ENCODE measurements at places on chromosomes 7 and 10. TPM values are rescaled to one million over a fixed set of nuclear protein-coding genes. Genes with fewer than 3 reads are reported as not detected.

DNA sequence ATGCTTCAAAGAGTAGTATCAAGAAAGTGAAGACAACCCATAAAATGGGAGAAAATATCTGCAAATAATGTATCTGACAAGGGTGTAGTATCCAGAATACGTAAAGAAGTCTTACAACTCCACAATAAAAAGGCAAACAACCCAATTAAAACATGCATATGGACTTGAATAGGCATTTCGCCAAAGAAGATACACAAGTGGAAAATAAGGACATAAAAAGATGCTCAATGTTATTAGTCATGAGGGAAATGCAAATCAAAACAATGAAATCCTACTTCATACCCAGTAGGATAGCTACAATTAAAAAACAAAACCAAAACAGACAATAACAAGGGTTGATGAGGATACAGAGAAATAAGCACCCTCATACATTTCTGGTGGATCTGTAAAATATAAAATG, 79.2 kb downstream of the NUDCD3 start:
- no peak for DNase-seq

The FAM25G gene
- not detected for total RNA-seq

DNA sequence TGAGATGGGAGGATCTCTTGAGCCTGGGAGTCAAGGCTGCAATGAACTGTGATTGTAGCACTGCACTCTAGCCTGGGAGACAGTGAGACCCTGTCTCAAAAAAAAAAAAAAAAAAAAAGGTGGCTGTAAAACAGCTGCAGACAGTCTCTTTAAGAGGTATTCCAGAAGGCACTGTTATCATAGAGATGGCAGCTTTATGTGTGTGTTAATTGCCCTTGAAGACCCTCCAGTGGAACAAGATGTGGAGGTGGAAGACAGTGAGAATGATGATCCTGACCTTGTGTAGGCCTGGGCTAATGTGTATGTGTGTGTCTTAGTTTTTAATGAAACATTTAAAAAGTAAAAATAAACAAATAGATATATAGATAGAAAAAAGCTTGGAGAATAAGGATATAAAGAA, 66.0 kb downstream of the ZNF487 start:
- DNase-seq: no peak

The NSUN5 gene
- 62.2 TPM for total RNA-seq

DNA sequence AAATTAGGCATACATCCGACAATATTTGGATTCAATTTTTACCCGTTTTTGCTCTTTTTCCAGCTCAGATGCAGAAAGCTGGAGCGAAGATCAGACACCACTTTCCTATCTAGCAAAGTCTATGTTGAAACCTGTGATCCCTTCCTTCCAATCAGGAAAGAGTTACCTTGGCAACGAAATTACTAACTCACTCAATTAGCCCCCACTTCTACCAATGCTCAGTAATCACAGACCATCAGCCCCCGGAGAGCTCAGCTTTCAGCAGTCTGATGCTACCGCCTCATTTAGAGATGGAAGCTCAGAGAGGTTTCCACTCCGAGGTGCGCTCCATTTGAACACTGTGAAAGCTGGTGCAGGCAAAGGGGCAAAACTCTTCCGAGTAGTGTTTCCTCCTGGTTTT, 6.7 kb downstream of the FRAT1 start:
- no peak for DNase-seq

The CALML3 gene
- total RNA-seq: not detected

The EPHA1 gene
- 39.3 TPM for total RNA-seq

DNA sequence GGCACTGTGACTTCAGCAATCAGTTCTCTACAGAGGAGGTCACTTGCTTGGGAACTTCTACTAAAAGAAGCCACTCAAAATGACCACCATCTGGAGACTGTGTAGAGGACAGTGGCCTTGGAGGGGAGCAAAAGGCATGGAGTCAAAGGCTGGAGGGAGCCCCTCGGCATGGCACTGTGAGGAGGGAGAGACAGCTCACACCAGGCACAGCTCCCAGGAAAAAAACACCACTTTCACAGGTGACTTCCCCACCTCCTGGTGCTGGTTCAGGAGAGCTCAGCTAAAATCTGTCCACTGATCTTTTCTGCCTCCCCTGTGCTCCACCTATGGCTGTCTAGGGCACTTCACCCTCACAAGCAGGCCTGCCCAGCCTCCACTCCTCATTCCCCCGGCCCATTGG, 649.4 kb upstream of the MGMT start:
- no peak for DNase-seq

The METTL27 gene
- 34.7 TPM for total RNA-seq

DNA sequence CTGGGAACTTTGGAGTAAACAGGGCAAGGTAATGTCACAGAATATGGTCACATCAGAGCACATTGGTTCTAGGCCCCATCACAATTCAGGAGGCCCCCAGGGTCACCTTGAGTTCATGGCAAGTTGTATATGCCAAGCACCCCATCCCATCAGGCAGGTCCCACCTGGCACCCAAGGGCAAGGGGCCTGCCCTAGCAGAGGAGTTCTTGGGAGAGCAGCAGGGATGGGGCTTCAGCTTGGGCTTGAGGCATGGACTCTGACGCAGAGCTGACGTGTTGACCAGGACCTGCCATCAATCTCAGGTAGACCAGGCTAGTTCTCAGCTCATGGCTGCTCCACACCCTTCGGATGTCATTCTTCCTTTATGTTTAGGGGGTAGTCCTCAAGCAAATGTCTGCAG, 20.9 kb downstream of the PLAC9 start:
- DNase-seq: no peak

The OR13A1 gene
- total RNA-seq: 0.15 TPM

GRCh38 chr10:26386781-26387180, 51.4 kb upstream of the APBB1IP start:
- no peak for DNase-seq

DNA sequence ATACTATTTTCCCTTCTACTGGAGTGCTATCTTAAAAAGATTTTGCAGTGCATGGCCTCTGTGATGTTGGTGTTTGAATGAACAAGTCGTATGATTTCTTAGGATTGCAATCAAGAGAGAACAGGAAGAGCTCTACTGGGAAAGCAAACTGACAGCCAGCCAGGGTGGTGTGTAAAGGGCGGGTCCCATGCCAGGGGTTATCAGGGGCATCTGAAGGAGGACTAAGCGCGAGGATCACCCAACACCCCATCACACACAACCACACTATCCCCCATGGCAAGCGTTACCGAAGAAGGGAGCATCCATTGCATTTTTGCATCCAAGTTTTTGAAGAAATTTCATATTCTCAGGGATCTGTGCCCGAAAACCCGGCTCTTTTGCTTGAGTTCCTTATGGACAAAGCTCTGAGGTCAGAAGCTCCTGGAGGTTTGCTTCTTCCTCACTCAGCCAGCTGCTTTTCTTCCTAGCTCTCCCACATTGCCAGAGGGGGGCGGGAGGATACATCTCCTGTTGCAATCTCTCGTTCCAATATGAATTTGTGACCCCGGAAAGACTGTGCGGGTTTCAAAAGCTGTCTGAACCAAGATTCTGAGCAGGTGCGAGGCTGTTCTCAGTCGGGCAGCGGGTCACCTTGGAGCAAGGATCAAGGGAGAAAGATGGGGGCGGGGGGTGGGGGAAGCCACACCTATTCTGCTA, 5.2 kb downstream of the NEUROD6 start:
- DNase-seq: no peak

The ETV1 gene
- 9.0 TPM for total RNA-seq

DNA sequence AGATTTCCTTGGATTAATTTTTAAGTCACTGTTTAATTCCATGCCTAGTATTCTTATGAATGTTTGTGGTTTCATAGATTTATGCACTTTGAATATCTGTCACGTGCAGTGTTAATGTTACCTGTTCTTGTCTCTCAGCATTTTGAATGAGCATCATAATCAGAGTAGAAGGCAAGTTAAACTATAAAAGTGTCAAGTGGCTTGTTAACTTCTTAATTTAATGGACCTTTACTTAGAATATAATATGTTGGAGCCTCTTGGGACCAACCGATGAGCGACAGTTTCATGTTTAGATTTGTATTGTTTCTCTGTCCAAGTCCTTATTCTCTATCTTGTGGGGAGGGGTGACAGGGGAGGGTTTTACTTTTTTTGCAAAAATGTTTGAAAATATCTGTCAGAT, 50.6 kb upstream of the MTURN start:
- no peak for DNase-seq

DNA sequence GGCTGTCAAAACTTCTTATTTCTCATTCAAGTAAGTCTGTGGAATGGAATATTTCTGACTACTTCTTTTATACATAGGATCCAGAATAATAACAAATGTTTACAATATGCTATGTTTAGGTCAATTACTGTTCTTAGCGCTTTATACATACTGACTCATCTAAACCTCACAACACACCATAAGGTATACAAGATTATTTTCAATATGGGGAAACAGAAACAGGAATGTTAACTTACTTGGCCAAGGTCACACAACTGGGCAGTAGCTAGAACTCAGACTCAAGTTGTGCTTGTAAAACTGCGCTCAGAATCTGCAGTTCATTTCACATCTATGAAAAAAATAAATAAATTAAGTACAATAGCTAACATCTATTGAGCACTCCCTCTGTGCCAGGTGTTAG, 168.0 kb downstream of the GNAI1 start:
- DNase-seq: no peak

GRCh38 chr7:84508606-84509005, 314.0 kb upstream of the SEMA3A start:
- DNase-seq: no peak

The TAS2R60 gene
- total RNA-seq: not detected

GRCh38 chr10:29479981-29480954, 154.5 kb downstream of the SVIL start:
- no peak for DNase-seq

Data from PC-9 (cell line).